H1 (cell line): ENCODE measurements at places on chromosomes 2 and 18. TPM values are rescaled to one million over a fixed set of nuclear protein-coding genes. Genes with fewer than 3 reads are reported as not detected.

GRCh38 chr2:236843161-236843968, 242.3 kb upstream of the COPS8 start:
- H3K27me3 ChIP-seq: no peaks in the 10 kb centered on the region
- no peaks in the 10 kb centered on the region for H3K36me3 ChIP-seq
- H3K4me3 ChIP-seq: no peak overlapping the region
- no peak overlapping the region for H3K27ac ChIP-seq
- DNase-seq: no peak

DNA sequence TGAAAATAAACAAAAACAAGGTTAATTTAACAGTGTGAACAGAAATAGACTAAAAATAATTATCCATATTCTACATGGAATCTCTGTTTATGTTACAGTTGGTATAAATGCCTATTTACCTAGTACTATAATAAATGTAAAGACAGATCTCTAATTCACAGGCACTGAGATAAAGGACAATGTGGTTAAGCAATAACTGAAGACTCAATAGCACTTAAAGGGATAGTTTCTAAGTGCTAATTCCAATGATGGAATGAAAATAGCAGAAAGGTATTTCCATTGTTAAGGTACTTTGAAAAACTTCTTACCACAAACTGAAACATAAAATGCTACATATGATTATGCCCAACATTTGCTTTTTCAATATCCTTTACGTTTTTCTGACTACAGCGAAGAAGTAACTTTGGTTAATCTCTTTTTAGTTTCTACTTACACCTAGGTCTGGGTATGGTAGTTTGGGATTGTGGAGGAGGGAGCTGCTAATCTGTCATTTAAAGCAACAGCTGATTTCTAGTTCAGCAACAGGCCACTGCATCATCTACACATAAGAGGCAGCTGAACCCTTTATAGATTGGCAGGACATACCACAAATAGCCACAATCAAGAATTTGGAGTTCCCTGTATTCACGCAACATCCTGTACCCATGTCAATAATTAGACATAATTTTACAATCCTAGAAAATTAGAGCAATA, 27.2 kb downstream of the MAP4K3 start:
- H3K36me3 ChIP-seq: no peaks in the 10 kb centered on the region
- no peak overlapping the region for H3K27ac ChIP-seq
- no peak overlapping the region for H3K4me3 ChIP-seq
- no peak for DNase-seq
- peaks cover 18% of the 10 kb centered on the region; the same call in 1 of the 2 replicates for H3K4me1 ChIP-seq

GRCh38 chr2:239578381-239578780, 177.6 kb upstream of the HDAC4 start:
- DNase-seq: no peak
- no peak overlapping the region for H3K4me3 ChIP-seq
- no peaks in the 10 kb centered on the region for H3K27me3 ChIP-seq
- H3K36me3 ChIP-seq: no peaks in the 10 kb centered on the region
- H3K27ac ChIP-seq: no peak overlapping the region
- H3K4me1 ChIP-seq: no peaks in the 10 kb centered on the region

DNA sequence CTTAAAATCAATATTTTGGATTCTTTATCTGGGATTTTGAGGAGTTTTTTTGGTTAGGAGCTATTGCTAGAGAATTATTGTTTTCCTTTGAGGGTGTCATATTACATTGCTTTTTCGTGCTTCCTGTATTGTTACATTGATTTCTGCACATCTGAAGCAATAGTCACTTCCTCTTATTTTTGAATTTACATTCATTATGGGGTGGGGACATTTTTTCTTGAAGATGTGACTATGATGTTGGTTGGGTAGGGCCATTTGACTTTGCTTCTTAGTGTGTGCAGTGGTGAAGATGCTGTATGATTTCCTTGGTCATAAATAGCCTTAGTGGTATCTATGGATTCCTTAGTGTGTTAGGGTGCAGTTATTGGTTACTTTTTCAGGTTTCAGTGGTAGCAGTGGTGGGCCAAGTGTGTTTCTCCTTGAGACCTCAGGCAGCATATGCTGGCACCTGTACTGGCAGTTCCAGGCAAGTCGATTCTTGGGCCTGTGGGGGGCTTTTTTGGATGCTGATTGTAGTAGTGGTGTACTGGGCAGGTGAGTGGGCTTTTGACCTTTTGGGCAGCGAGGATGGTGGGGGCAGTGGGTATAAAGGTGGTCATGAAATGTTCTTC, 61.8 kb downstream of the ARHGAP25 start:
- H3K4me3 ChIP-seq: no peak overlapping the region
- H3K4me1 ChIP-seq: 0 out of 2 replicates have a peak, but pooled peaks cover 3% of the 10 kb centered on the region
- no peaks in the 10 kb centered on the region for H3K36me3 ChIP-seq
- H3K27me3 ChIP-seq: no peaks in the 10 kb centered on the region

DNA sequence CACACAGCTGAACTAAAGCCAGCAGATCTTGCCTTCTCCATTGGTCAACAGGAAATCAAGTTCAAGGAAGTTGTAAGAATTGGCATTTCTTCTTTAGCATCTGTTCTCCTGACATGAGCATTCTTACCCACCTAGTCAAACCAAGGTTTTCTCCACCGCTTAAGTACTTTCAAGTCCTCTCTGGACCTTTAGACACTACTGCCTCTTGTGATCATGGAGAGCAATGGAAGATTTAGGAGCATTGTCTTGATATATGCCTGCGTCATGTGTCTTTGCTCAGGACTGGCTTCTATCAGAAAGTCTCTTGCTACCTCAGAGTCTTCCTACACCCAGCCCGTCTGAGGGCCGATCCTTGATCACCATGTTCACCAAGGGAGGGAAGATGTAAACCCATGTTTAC, 262.2 kb downstream of the PHLPP1 start:
- no peak for DNase-seq
- no peak overlapping the region for H3K27ac ChIP-seq
- peaks cover 3% of the 10 kb centered on the region for H3K4me1 ChIP-seq
- H3K36me3 ChIP-seq: peaks cover 43% of the 10 kb centered on the region
- H3K27me3 ChIP-seq: no peaks in the 10 kb centered on the region
- no peak overlapping the region for H3K4me3 ChIP-seq

DNA sequence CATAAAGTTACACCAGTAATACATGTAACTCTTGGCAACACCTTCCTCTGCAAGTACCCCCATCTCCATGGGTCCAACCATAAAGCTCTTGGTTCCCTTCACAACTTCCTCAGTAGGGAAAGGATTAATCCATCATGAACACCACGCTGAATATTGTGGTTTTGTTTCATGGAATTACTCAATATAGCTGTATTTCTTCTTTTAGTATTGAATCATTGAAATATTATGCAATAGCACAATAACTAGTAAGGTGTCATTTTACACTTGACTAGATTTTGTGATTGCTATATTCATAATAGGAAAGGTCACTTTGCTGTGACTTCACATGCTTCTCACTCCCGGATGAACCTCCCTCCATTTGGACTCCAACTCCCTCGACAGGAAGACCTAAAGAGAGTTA, 29.7 kb upstream of the PID1 start:
- no peaks in the 10 kb centered on the region for H3K27me3 ChIP-seq
- no peak for DNase-seq
- H3K27ac ChIP-seq: no peak overlapping the region
- H3K4me3 ChIP-seq: no peak overlapping the region
- no peaks in the 10 kb centered on the region for H3K36me3 ChIP-seq

Gene HOXD13
- total RNA-seq: not detected in 2 replicates

Gene APCDD1
- 2.6 and 3.0 TPM in 2 replicates for total RNA-seq

Gene CDH19
- total RNA-seq: not detected in 2 replicates

Gene CNTNAP5
- total RNA-seq: 0.17 and 0.76 TPM in 2 replicates
